ENCODE measurements at places on chromosomes 2 and 18.

GRCh38 chr2:100764430-100764829, 55.5 kb upstream of the NPAS2 start:
- no peak for DNase-seq

GRCh38 chr2:109409321-109410038, 204.3 kb downstream of the SEPTIN10 start:
- no peak for DNase-seq

DNA sequence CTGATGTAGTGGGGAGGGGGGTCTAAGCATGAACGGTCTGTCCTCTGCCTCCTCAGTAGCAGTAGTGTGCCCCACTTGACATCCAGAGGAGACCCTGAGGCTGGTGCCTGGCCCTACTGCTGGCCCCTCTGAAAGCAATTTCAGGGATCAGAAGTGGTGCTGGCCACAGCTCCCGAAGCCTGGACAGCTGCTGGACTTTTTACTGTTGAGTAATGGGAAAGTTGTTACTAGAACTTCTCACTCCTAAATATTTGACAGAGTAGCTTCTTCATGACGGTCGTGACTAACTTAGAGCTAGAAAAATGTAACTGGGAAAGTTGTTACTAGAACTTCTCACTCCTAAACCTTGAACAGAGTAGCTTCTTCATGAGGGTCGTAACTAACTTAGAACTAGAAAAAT, 23.3 kb downstream of the CTDP1 start:
- no peak for DNase-seq

GRCh38 chr2:7394195-7394594, 477.0 kb downstream of the RNF144A start:
- DNase-seq = no peak

DNA sequence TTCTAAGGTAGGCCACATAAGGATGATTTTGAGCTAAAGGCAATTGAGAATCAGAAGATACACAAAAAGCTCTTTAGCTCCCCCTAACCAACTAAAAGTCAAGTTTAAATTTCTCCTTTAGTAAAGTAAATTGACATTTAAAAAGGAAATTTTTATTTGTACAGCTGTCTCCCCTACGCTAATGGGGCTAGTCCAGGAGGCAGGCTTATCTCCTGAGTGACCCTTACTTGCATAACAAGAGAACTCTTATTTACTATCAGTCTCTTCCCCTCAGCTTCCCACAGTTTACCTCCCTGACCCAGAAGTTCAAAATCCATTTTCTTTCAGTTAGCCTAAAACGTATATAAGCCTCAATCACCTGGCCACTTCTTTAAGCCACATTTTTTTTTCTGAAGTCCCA, 1002.8 kb upstream of the NRXN1 start:
- DNase-seq = no peak

GRCh38 chr2:208099682-208100470, 24.4 kb downstream of the CRYGD start:
- DNase-seq = no peak

DNA sequence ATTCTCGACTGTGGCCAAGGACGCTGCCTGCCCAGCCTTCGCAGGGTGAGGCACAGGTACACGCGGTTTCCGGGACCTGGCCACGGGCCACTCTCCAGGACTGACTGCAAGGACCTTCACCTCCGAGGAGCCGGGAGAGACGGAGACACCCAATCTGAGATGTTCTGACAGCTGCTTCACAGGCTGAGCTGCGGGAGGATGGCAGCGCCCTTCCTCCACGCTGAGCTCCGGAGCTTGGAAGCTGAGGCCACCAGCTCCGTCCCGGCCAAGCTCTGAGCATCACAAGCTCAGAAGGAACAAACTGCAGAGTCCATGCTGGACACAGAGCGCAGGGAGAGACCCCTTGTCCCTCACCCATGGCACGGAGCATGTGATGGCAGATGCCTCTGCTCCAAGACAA, 71.1 kb upstream of the CTDP1 start:
- no peak for DNase-seq

DNA sequence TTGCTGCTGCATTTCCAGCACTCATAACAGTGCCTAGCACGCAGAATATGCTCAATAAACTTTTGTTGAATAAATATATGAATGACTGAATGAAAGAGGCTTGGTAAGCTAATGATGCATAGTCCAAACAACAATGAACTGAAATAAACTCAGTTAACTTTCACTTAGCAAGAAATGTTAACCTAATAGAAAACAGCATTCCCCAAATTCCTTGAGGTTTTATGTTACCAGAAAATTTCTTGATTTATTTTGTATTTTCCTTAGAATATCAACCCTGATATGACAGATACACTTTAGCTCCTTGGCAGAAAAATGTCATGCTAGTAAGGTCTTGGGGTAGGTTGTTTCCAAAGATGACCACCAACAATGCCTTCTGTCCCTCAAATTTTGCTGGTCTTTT, 217.4 kb downstream of the KCNE4 start:
- no peak for DNase-seq

DNA sequence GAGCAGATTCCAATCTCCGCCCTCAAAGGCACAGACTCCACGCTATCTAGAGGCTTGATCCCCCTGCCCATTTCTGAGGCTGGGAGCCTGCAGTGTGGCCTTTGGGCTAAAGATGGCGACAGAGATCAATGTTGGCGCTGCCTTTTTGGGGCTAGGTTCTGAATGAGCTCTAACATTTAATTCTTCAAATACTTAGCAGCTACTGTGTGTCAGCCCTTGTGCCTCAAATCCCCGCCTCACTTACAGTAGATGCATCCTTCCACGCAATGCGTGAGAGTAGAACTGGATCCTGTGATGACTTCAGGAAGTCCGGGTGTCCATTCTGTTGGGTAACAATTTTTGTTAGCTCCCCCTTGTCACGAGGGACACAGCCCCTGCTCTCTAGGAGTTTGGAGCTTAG, 12.4 kb downstream of the IL1F10 start:
- DNase-seq = peak; percentile 0
